Eye (tissue), 1 donor: ENCODE measurements at places on chromosomes 3 and 15.

- DNase-seq, result no peak
Observed at GRCh38 chr15:58477170-58477569, 45.4 kb downstream of the LIPC start.

DNA sequence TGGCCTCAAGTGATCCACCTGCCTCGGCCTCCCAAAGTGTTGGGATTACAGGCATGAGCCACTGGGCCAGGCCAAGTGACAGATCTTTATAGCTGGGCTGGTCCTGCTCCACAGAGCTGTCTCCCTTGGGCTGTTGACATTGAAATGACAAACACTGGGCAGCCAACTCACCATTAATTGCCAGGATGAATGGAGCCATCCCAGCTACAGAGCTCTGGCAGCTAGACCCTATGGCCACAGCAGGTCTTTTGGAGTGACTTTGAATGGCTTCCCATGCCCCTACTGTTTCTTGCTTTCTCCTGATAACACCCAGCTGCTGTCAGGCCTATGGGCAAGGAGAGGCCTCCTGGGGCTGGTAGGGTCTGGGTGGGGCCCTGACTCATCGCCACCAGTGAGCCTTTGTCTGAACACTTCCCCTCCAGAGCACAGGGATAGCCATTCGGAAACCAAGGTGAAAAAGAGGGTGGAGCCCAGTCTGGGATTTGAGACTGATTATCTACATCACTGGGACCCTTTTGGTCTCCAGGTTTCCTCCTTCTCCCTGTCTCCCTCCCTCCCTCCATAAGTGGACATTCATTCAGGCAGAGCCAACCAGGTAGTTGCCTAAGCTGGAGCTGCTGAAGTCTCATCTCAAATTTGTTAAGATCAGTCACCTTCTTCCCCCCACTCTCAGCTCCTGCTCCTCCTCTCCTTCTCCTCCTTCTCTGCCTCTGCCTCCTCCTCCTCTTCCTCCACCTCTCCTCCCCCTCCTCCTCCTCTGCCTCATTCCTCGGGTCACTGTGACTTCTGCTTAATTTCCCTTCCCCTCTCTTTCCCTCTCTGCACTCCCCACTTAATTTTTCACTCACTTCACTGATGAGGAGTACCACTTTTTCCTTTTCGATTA is 34.0 kb downstream of the BHLHE40 start:
- no peak for DNase-seq

DNA sequence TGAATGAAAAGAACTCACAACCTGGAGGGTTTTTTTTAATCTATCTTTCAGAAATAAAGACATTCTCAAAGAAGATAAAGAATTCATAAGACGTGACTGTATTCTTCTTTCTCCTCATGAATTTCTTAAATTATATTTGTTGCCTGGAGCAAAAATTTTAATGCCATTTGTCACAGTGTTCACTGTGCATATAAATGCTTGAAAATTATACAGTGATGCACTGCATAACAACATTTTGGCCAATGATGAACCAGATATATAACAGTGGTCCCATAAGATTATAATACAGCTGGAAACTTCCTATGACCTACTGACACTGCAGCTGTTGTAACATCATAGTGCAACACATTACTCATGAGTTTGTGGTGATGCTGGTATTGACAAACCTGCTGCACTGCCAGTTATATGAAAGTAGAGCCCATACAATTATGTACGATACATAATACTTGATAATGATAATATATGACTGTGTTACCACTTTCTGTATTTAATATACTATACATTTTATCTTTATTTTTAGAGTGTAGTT is 67.3 kb downstream of the P2RY1 start:
- no peak for DNase-seq

- peak; percentile 9 for DNase-seq
Observed at GRCh38 chr15:63764124-63764803, 69.5 kb downstream of the HERC1 start.

DNA sequence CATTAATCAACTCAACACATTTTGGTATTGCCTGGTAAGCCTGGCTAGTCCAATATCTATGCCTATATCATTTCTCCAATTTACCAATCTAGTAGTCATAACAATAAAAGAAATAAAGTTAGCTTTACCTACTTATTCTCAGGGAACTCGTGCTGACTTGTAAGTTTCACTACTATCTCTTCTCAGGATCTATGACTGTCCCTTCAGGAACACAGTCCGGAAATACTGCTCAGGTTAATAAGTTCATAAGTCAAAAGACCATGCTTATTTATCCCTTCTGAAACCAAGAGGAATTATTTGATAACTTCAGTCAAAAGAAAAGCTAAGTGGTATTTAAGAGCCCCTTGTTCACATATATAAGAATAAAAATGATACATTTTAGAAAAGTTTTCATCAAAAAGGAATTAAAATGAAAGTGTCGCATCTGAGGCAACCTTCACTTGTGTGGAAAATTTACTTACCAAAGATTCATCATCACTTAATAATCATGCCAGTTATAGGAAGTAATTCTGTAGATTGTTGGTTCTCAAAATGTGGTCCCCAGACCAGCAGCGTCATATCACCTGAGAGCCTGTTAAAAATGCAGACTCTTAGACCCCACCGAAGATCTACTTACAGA is 15.5 kb upstream of the THRB start:
- DNase-seq, result no peak

GRCh38 chr3:88584451-88584850 is 434.7 kb downstream of the C3orf38 start:
- DNase-seq, result no peak

DNA sequence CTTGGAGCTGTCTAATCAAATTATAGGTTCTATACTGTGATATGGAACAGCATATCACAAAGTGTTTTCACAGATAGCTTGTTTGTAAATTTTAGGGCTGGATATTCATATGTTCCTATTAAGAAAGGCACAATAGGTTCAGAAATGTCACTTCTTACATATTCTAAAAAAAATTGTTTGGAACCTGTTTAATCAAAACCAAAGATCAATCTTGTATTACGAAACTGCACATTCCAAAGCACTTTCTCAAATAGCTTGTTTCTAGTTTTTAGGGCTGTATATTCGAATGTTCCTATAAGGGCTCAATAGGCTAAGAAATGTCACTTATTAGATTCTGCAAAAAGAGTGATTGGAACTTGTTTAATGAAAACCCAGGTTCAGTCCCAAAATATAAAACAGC is 67.4 kb upstream of the OSBPL11 start:
- no peak for DNase-seq

GRCh38 chr3:73549051-73549600 is 75.6 kb downstream of the PDZRN3 start:
- no peak for DNase-seq

- no peak for DNase-seq
Observed at GRCh38 chr15:53116169-53116568, 326.0 kb upstream of the ONECUT1 start.

DNA sequence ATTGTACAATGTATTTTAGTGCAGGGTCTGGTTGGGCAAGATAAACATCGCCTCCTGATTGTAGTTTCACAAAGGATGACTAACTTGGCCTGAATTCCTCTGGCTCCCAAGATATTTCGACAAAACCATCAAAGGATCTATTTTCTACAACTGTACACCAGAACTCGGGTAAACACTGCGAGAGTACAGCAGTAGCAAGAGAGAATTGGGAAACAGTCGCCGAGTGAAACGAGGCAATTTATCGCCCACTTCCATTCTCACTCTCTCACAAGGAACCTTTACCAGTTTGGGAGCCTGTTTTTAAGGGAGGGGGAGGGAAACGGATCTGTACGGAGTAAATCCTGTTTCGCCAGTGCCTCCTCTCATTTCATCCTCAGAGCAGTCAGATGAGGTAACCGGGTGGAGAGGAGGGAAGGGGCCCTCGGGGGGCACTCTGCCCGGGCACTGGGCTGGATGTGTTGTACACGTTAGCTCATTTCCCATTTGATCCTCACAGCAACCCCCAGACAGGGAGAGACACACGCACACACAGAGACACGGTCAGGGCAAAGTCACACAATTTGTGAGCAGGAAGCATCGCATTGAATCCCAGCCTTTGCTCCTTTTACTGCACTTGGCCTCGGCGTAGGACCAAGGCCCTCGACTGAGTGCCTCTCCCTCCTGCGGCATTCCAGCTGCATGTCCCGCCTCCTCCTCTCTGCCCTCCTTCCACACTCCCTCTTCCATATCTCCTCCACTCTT is 120.1 kb downstream of the LIPC start:
- peak; percentile 45 for DNase-seq

- DNase-seq, result no peak
Observed at GRCh38 chr3:160648701-160649100, 28.3 kb upstream of the ARL14 start.

GRCh38 chr3:189748046-189748445 is 116.9 kb downstream of the TP63 start:
- no peak for DNase-seq

- no peak for DNase-seq
Observed at GRCh38 chr3:43638594-43639447, 17.0 kb upstream of the ANO10 start.

DNA sequence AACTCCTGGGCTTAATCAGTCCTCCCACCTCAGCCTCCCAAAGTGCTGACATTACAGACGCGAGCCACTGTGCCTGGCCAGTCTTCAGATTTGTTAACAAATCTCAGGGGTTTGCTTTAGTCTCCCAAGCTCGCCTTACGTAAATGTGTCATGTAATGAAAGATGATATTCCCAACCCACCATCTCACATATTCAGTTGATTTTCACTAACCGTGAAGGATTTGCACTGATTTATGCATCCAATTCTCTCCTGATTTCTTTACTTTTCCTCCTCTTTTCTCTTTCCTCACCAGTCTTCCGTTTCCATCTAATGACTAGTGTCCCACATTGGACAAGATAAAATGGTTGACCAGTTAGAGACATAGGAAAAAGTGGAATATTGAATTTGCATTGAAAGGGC is 72.6 kb downstream of the TCF12 start:
- DNase-seq, result no peak

- DNase-seq, result no peak
Observed at GRCh38 chr3:194269610-194270145, 81.5 kb downstream of the CPN2 start.
